ENCODE measurements at places on chromosomes 11 and 22.

- DNase-seq, result no peak
Observed at GRCh38 chr11:2313051-2313951, 11.5 kb downstream of the TSPAN32 start.

GRCh38 chr11:639332-639955, 2.4 kb downstream of the DRD4 start:
- no peak for DNase-seq

DNA sequence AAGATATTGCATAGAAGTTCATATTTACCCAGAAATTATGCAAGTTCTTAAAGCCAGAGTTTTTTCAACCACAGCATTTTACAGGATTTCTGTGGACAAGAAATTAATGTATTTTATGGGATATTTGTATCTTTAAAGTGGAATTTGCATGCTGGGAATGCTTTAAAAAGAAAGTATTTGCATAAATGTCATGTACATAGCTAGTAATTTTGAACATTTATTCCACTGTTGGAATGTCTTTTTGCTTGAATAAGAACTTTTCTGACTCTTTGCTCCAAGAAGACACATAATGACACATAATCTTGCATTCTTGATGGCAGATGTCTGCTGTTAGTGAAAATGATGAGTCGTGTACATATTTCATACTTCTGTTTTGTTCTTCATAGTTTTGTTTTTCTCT, 66.6 kb downstream of the ATXN10 start:
- no peak for DNase-seq

GRCh38 chr11:125886997-125887372, 483 bp upstream of the HYLS1 start:
- DNase-seq, result peak; percentile 10

DNA sequence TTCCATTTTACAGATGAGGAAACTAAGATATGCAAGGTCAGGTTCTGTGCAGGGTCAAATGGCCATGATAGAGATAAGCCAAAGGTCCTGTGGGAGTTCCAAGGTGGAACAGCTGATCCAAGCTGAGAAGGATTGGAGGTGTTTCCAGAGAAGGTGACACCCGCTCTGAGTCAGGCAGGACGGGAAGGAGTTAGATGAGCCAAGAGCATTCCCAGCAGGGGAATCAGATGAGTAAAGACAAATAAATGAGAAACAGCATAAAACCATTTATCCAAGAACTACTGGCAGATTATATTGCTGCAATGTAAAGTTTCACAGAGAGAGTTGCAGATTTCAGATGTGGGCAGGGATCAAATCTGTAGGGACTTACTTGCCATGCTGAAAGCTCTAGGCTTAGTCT, 18.9 kb upstream of the HEPHL1 start:
- DNase-seq, result peak; percentile 34

GRCh38 chr11:46051102-46051501, 70.2 kb downstream of the PHF21A start:
- DNase-seq, result no peak

DNA sequence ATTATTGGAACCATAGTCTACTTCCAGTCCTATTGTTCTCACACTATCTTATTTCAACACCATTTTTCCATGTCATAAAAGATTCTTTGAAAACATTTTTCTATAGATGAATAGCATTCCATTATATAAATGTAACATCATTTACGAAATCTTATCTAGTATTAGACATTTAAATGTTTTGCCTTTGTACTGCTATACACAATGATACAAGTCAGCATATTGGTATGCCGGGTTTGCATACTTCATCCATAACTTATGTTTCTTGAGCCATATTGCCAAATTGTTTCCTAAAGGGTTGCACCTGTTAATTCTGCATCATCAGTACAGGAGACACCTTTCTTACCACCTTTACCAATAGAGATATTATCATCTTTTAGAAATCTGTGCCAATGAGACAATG, 68.2 kb downstream of the SYT13 start:
- DNase-seq, result peak; percentile 30

- no peak for DNase-seq
Observed at GRCh38 chr11:131832079-131832478, 461.7 kb downstream of the NTM start.

GRCh38 chr11:87417951-87418350, 380.2 kb downstream of the TMEM135 start:
- DNase-seq, result no peak

DNA sequence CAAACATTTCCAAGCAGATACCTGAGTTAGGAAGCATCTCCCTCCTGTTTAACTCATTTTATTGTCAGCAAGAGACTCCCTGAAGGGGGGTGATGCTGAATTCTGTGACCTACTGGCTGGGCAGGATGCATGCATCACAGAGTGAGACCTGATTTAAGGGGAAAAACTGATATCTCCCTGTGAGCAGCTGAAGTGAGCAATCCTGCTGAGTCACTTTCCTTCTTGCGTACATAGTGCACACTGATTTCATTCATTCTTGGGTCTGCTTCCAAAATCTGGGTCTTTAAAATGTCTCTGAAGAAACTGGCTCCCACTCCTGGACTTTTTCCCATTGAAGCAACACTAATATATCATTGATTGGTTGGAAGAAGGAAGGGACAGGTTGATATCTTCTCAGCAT, 23.3 kb downstream of the P4HA3 start:
- peak; percentile 98 for DNase-seq

DNA sequence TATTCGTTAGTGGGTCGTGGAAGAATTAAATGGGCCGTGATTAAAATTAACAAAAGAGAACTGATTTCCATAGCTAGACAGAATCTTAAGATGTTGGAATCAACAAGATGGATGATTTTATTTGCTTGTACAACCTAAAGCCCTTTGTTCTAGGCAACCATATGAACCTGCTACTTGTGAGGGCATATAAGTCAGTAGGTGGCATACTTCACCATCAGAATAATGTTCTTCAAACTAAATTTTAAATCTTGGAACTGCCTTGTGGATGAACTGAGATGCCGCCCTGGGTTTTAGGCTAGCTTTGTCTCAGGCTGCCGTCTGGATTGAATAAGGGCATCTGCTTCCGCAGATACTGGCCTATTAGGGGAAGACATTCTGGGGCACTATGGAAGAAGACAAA, 40.9 kb downstream of the CSRP3 start:
- DNase-seq, result no peak

DNA sequence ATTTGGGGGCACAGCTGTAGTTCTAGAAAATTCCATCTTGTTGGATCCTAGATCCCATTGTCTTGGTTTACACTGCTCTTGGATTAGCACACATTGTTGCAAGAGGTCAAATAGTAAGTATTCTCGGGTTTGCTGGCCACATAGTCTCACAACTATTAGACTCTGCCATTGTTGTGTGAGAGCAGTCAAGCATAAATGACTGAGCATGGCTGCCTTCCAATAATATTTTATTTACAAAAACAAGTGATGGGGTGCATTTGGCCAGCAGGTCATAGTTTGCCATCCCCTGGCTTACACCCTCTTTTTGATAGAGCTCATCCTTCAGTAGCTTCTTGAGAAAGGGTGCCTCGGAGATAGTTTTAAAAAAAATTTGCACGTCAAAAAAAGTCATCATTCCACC, 77.9 kb upstream of the ALX4 start:
- no peak for DNase-seq

GRCh38 chr22:19503869-19504268, 20.3 kb downstream of the CLDN5 start:
- no peak for DNase-seq

- no peak for DNase-seq
Observed at GRCh38 chr22:21651521-21652009, 9.5 kb downstream of the SDF2L1 start.

DNA sequence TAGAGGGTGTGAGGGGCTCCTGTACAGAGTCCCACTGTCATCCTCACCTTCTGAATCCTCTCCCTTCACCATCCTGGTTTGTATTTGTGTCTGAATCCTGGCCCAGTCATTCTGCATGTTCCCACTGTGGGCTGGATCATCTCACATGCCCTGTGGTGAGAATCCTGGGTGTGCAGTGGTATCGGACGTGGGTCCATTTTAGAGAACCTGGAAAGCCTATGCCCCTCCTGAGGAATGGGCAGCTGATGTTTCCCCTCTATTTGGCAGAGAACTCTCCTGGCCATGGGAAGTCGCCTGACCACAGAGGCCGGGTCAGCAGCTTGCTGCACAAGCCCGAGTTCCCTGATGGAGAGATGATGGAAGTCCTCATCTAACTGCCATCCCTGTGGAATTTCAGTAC, 102.3 kb downstream of the AMOTL1 start:
- no peak for DNase-seq

DNA sequence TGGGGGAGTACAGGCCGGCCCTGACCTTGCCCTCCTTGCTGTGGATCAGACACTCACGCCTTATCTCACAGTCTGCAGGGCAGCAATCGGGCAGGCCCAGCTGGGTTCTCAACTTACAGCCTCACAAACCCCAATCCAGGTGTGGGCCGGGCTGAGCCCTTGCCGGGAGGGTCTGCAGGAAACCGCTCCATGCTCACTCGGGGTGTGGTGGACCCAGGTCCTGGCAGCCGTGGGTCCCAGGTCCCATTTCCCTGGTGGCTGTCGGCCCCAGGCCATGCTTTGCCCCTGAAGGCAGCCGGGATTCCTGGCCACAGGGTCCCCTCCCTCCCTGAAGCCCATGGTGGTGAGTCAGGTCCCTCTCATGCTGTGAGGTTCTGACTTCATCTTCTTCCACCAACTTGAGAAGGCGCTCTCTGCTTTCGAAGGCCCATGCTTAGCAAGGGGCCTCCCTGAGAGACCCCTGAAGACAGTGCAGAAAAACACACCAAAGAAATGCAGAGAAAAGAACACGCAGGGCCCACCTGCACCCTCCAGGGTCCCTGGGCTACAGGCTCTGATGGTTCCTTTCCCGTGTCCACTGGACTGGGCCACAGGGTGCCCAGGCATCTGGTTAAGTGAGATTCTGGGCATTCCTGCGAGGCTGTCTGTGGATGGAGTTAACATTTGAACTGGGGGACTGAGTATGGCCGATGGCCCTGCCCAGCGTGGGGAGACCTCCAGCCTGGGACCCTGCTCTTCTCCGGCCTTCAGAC, 588.2 kb downstream of the BRD1 start:
- DNase-seq, result no peak

DNA sequence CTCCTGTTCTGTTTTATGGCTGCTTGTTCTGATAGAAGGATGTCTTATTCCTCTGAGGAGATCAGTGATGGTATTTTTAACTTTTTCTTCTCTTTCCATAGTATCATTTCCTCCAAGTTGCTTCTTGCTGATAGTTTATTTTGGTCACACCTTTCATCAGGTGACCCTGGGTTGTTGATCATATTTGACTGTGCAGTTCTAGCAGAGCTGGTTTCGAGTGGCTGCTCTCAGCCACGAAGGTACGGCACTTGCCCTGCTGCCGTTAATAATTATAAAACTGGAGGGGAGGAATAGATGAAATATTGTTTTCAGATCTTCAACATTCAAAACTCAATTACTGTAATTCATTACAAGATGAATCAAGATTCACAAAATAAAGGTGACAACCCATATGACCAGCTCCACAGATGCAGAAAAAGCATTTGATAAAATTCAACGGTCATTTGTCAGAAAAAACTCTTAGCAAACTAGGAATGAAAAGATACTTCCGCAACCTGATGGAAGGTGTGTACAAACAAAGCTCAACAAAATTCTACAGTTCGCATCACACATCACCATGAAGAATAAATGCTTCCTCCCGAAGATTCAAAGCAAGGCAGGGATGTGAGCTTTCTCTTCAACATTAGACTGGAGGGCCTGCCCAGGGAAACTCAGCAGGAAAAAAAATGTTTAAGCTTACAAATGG, 59.2 kb upstream of the RTL6 start:
- DNase-seq, result no peak

GRCh38 chr11:66082946-66083698, 13.1 kb downstream of the PACS1 start:
- peak; percentile 45 for DNase-seq

- no peak for DNase-seq
Observed at GRCh38 chr22:42743501-42743991, 22.9 kb upstream of the A4GALT start.

DNA sequence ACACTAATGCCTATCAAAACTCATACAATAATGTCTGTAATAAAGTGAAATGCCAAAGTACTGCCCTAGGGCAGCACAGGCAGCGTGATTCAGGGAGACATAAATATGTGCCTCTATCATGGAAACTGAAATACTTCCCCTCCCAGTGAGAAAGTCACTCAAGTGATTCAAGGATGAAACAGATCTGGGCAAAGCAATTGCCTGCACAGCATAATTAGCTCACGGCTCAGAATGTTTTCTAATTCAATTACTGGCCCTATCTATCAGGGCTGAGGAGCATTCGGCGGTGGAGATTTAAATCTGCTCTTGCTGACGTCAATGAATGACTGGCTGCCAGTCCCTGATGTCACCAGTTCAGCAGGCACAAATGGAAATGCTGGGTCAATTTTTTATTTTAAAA, 27.7 kb upstream of the PPP2R1B start:
- peak; percentile 70 for DNase-seq
